Adrenal gland (tissue), 19 donors: ENCODE measurements at places on chromosomes 2 and 18. TPM values are rescaled to one million over a fixed set of nuclear protein-coding genes. Genes with fewer than 3 reads are reported as not detected.

DNA sequence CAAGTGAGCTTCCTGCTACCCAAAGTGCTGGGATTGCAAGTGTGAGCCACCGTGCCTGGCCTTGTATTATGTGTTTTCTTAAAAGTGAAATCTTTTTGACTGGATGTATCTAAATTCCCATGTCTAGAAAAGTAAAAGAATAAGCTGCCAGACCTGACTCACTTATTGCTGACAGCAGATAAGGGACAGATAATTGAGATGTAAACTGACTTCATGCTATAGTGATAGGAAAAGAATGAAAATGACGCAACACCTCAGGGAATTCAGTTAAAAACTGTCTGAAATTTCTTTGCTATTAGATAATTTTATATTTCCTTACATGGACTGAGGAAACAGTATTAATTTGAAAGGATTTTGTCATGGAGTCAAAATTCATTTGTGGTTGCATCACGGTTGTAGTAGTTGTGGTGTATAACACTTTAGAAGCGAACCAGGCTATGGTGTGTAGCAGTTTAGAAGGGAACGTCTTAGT is 19.4 kb downstream of the TTC27 start:
- H3K4me1 ChIP-seq: no peaks in the 10 kb centered on the region
- DNase-seq: no peak
- no peaks in the 10 kb centered on the region for H3K27me3 ChIP-seq

DNA sequence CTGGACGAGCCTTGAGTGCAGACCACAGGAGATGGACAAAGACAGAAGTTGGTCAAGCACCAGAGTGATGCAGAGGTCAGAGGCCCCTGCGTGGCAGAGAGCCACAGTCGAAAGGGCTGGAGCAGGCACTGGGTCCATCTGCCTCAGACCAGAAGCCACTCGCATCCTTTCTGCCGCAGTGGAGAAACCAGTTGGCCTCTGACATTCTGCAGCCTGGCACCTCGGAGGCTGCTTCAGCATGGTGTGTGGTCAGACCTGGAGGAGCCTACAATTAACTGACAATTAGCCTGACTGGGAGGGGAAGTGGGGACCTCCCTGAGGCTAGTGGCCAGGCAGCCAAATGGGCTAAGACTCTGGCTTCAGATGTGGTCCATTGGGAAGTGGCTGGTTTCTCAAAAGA is 111.1 kb downstream of the SGPP2 start:
- no peaks in the 10 kb centered on the region for H3K36me3 ChIP-seq
- DNase-seq: no peak
- no peaks in the 10 kb centered on the region for H3K4me1 ChIP-seq
- H3K27me3 ChIP-seq: no peaks in the 10 kb centered on the region
- no peak overlapping the region for H3K27ac ChIP-seq
- no peak overlapping the region for H3K4me3 ChIP-seq

- no peaks in the 10 kb centered on the region for H3K27me3 ChIP-seq
- H3K36me3 ChIP-seq: no peaks in the 10 kb centered on the region
- DNase-seq: no peak
- H3K4me1 ChIP-seq: no peaks in the 10 kb centered on the region
- no peak overlapping the region for H3K4me3 ChIP-seq
Measured at GRCh38 chr2:58769864-58770234, 528.7 kb upstream of the FANCL start.

DNA sequence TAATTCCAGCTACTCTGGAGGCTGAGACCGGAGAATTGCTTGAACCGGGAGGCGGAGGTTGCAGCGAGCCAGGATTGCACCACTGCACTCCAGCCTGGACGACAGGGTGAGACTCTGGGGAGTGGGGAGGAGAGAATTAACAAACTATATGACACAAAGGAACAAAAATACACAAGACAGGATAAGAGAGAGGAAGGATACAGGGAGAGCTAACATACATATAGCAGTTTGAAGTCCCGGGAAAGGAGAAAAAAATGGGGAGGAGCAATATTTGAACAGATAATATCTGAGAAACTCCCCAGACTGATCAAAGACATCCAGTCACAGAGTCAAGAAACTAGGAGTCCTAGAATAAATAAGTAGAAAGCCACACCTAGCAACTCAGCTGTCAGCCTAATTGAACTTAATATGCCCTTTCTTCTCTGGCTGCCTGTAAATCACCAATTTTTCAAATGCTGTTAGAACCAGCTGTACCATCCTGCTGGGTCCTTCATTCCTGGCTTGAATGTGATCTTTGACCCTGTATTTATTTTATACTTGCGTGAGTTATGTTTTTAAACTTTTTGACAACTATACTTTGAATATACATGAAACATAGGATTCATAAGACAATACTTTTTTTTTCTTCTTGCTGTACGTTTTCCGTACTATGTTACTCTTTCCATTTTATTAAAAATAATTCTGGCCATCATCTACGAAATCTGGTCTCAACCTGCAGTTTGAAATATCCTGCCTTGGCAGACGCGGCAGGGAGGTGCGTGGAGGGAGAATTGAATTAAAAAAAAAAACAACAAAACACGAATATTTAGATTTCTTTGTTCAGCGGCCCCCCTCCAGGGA is 876 bp upstream of the CYP27A1 start:
- DNase-seq: no peak
- H3K4me3 ChIP-seq: peak overlapping the region; percentile 68
- peaks cover 25% of the 10 kb centered on the region for H3K4me1 ChIP-seq
- H3K36me3 ChIP-seq: no peaks in the 10 kb centered on the region
- no peaks in the 10 kb centered on the region for H3K27me3 ChIP-seq

GRCh38 chr18:58310517-58310916 is 266.5 kb downstream of the NEDD4L start:
- H3K4me1 ChIP-seq: peaks cover 15% of the 10 kb centered on the region
- H3K36me3 ChIP-seq: no peaks in the 10 kb centered on the region
- H3K4me3 ChIP-seq: no peak overlapping the region
- peak; percentile 25 for DNase-seq

Gene CLASP1
- 53.5 TPM for total RNA-seq

Gene REG3A
- not detected for total RNA-seq
